Heart left ventricle (tissue), 16 donors: ENCODE measurements at places on chromosomes 7 and 10. TPM values are rescaled to one million over a fixed set of nuclear protein-coding genes. Genes with fewer than 3 reads are reported as not detected.

CREM gene
- total RNA-seq: 61.0 TPM

DNA sequence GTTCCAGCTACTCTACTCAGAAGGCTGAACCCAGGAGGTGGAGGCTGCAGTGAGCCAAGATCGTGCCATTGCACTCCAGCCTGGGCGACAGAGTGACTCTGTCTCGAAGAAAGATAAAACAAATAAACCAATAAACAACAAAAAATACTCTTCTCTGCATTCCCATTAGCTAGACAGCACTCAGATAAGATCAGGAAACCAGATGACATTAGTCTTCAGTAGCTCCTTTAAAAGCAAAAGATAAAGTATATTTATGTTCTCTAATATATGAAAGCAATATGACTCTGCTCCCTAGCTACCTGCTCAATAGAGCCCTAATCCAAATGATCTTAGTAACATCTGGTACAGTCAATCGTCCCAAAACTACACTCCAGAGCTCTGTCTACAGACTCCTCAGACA is 212.9 kb downstream of the ELMO1 start:
- no peak for DNase-seq

GRCh38 chr10:94211169-94211510 is 151.6 kb downstream of the NOC3L start:
- no peak for DNase-seq

NPC1L1 gene
- not detected for total RNA-seq

- DNase-seq: no peak
Measured at GRCh38 chr10:100664316-100665149, 80.8 kb upstream of the PAX2 start.

DNA sequence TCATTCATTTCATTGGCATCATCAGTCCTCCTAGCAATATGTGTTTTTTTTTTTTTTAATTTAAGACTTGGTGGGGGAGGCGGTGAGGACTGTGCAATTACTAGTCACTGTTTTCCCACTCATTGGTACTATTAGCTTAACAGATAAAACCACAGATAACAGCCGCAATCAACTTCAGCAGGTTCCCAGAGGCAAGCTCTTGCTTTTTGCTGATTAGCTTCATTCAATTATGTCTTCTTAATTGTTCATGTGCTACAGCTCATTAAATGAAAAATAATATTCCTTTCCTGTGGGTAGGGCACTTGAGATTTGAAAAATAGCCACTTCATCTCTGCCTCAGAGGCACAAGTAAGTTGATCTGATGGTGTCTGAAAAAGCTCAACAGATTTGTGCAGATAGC is 215.5 kb downstream of the PCDH15 start:
- DNase-seq: no peak

DNA sequence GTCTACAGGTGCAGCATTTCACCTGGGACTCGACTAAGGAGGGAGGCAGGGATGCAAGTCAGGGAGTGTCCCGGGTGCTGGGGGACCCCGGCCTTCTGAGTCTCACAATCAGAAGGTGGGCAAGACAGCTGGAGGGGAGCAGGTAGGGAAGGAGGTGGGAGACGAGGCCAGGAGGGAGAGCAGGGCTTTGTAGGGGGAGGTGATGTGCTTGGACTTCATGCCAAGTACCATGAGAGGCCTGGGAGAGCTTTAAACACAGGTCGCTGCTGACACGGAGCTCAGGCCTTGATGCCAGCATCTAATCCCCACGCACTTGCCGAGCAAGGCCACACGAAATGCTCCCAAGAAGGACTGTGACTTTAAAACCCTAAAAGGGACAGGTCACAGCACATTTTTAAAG is 244.7 kb downstream of the ADARB2 start:
- DNase-seq: no peak

GRCh38 chr7:7976677-7977076 is 8.1 kb downstream of the GLCCI1 start:
- no peak for DNase-seq

GRCh38 chr7:4714161-4714700 is 32.1 kb downstream of the FOXK1 start:
- no peak for DNase-seq

DNA sequence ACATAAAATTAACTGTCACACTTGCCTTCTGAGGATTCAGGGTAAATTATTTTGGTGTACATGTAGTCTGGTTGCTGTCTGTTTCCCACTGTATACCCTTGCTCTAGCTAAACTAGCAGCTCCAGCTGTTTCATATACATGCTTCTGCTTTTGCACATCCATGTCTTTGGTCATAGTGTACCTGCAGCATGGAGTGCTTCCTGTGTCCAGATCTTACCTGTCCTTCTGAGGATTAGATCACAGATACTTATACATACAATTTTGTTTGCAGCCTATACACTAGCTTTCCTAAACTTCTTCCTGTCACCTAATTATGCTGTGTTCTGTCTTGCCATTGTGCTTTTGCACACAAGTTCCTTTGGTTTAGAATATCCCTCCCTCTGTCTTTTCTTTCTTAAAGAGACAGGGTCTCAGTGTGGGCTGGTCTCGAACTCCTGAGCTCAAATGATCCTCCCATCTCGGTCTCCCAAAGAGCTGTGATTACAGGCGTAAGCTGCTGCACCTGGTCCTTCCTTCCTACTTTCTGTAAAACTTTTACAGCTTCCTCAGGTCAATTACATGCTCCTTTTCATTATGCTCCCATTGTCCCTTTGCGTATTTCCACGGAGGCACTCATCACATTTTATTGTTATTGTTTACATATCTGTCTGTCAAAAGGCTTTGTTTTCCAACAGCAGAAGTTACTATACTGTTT is 33.8 kb downstream of the TPST1 start:
- no peak for DNase-seq

GRCh38 chr7:157329447-157329846 is 7.4 kb upstream of the DNAJB6 start:
- no peak for DNase-seq

UCN3 gene
- not detected for total RNA-seq

DNA sequence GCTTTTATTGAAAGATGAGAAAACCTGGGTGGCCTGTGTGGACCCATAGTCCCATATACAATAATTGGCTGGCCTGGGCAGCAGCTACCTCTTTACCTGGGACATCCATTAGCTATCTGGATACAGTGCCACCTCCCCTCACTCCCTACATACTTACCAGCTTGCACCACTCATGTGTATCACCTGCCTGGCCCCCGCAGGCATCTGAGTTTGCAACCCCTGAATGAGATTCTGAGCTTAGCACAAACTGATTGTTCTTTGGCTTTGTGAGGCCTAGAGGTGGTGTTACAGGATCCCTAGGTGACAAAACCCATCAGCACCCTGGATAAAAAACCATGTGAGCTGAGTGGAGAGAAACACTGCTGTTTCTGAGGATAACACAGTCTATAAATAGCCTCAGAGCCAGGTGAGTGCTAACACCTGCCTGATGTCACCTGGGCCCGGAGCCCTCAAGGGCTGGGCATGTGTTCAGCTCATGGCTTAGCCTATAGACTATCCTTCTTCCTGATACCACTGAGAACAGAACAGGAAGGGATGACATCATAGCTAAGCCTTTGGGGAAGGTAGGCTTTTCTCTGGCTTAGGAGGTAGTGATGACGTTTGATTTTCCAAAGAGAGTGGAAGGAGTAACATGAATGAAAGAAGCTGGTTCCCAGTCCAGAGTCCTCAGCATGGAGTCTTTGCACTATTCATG is 2.6 kb upstream of the PPIF start:
- no peak for DNase-seq

- no peak for DNase-seq
Measured at GRCh38 chr10:120607016-120607709, 150.1 kb downstream of the PLPP4 start.

- DNase-seq: no peak
Measured at GRCh38 chr10:113644185-113645120, 19.4 kb downstream of the NRAP start.

DNA sequence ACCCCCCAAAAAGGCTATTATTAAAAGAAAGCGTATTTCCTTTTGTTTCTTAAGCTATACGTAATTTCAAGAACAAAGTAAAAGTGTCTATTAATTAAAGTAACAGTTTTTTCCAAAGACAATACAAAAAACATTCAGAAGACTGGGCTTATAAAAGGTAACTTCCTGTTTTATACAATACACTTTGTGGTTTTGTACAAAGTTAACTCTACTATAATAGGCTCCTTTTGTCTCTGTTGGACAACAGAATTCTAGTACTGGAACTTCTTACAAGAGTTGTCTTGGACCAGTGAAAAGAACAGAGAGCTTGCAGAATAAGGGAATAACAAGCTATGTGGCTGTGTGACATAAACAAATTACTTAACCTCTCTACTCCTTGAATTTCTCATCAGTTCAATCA is 21.5 kb downstream of the SFMBT2 start:
- no peak for DNase-seq

CUEDC2 gene
- total RNA-seq: 79.2 TPM

- DNase-seq: no peak
Measured at GRCh38 chr10:4670737-4671136, 155.3 kb upstream of the AKR1E2 start.

DNA sequence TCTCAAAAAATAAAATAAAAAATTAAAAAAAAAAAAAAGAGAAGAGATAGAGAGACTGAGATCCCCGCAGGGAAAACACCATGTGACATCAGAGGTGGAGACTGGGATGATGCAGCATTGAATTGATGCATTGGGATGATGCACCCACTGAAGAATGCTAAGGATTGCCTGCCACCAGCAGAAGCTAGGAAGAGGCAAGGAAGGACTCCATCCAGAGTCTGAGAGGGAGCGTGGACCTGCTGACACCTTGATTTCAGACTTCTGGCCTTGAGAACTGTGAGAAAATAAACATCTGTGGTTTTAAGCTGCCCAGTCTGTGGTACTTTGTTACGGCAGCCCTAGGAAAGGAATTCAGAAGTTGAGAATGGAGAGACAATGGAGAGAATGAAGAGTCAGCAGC is 89.8 kb upstream of the PRPS1L1 start:
- DNase-seq: no peak

DNA sequence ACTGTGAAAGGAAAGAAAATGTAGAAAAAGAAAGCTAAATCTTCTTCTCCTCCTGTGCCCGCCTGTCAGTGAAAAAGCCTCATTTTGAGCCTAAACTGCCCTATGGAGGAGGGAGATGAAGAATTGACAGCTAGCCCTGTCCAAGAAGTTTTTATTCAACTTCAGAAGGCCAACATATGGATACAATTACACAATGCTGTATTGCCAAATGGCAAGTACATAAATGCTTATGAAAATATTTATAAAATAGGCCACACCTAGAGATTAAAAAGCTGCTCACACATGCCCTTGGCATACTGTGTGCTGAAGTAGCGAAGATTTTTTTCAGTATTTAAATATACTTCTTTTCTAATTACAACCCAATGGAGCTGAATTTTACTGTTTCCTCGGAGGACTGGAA is 65.1 kb upstream of the NEBL start:
- no peak for DNase-seq

GRCh38 chr7:127177156-127177555 is 75.6 kb downstream of the GRM8 start:
- DNase-seq: no peak

- no peak for DNase-seq
Measured at GRCh38 chr7:103731169-103731568, 258.3 kb downstream of the RELN start.

DNA sequence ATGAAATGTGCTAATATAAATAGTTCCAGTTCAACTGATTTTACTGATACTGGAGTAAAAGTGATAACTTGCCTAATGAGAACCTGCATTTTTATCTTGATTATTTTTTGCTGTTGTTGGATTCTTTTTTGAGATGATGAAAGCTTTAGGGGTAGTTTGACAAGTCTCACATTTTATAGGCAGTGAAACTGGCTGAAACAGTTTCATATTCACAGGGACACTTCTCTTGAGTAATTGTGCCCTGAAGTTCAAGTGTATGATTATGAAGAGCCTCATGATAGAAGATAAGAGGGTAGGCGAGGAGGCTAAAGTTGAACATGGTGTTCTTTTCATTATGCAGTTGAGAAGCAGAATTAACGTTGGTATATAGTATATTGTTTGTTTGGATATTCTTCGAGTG is 5.1 kb downstream of the AUTS2 start:
- DNase-seq: no peak

DPP6 gene
- total RNA-seq: not detected

MINDY3 gene
- total RNA-seq: 7.6 TPM

CTTNBP2 gene
- total RNA-seq: 3.9 TPM

DNA sequence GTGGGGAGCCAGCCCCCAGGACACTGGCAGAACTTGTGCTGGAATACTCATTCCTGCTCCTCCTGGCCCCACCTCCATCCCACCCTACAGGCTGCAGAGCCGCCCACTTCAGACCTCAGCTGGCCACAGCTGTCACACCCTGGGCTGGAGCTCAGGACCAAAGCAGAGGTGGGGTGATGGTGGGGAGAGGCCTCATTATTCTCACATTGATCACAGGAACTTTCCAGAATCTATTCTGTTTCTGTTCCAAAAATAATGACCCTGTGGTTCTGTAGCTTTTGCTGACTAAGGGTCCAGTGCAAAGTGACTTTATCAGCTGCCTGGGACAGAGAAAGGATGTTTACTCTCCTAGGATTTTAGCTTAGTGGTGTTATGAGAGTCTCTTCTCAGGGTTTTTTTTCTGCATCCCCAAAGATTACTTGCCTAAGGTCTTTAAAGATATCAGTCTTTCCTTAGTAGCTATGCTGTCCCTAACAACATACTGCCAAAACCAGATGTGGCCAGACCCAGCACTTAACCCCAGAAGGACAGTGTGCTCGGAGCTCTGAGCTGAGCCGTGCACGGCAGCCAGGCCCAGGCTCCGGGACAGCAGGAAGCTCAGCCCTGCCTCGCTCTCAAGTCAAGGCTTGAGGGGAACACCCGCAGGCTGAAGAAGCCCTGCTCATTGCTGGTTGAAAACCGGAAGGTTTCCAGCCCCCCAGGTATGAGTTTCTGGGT is 223.3 kb downstream of the MLLT10 start:
- DNase-seq: no peak

SUN3 gene
- total RNA-seq: not detected

PLXNA4 gene
- total RNA-seq: 10.5 TPM

INA gene
- not detected for total RNA-seq
